ENCODE measurements at places on chromosomes 6 and 20.
A peak's percentile ranks its signal among the peaks of the same experiment; 100 is the strongest.

- DNase-seq, result no peak
Measured at GRCh38 chr20:39850246-39850645, 838.8 kb downstream of the MAFB start.

GRCh38 chr6:54173089-54173488, 61.8 kb downstream of the MLIP start:
- no peak for DNase-seq

DNA sequence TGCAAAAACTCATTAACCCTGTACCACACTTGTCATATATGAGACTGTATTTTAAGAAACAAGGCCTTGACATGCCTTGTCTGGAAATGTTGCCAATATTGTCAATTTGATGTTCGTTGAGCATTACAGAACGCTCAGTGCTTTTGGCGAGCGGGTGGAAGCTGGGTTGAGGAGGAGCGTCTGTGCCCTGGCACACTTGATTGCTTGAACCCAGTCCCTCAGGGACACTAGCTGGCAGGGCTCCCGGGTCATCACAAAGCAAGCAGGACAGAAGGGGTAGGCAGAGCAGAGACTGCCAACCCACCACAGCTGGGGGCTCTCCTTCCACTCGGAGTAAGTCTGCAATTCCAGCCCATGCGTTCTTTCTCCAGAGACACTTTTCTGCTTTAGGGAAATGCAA, 286.3 kb downstream of the KHDC1L start:
- no peak for DNase-seq

DNA sequence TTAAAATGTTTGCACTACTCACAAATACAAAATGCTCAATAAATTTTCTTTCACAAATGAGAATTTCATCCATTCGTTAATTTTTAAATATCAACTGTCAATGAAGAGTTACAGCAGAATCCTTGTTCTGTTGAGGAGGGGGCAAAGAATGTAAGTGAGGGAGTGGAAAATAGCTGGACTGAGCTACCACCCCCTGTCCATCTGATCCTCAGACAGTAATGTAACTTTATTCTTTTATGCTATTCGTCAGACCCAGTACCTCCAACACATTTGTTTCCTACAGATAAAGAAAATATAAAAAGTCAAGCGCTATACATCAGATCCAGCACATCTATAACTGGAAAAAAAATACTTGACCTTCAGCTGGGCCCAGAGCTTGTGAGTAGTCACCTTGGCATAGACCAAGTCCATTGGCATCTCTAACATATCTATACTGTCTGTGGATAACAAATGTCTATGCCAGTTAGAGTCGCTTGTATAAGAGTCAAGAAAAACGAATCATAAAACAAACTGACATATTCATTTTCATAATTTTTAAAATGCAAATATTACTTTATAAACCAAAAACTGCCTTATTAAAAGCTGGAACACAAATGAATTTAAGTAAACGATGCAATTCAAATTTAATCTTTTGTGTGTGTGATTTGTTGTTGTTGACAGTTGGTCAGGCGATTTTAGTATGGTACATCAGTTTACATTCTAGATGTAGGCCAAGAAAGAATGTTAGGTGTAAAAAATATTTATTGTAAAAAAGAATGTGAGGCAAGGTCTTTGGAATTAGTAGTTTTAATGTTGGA, 57.2 kb upstream of the HFE start:
- no peak for DNase-seq

- DNase-seq, result no peak
Measured at GRCh38 chr20:21613512-21613911, 92.0 kb upstream of the PAX1 start.

DNA sequence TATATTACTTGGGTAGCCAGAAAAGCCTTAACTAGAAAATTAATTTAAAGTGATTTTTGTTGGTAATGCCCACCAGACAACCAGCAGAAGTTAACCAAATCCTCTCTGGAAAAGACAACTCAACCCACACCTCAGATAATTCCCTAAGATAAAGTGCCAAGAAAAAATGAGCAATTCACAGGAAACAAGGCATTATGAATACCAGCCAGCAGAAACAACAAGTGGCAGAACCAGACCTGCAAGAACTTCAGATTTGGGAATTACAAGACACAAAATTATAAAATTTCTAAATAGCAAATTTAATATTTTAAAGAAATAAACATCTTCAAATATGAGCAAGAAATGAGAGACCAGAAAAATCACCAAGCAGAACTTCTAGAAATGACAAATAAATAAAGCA, 80.0 kb upstream of the MRPS10 start:
- no peak for DNase-seq

- no peak for DNase-seq
Measured at GRCh38 chr6:123604067-123604466, 32.7 kb downstream of the TRDN start.

GRCh38 chr6:25239498-25239897, 39.7 kb upstream of the CARMIL1 start:
- DNase-seq, result no peak

GRCh38 chr20:24917797-24918578, 31.1 kb upstream of the CST7 start:
- DNase-seq, result peak; percentile 12

DNA sequence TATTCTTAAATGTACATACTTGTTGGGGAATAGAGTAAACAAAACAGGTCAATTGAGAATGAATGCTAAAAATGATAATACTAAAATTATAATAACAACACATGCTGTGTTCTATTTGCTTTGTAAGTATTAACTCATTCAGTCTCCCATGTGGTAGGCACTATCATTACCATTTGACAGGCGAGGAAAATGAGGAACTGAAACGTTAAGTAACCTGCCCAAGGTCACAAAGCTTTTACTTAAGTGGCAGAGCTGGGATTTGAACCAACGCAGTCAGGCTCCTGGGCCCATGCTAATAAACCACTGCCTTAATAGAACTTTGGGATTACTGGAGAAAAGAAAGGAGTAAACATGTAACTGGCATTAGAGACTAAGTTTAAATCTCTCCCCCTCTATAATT, 3.8 kb downstream of the NSFL1C start:
- DNase-seq, result no peak

GRCh38 chr6:7267071-7267465, 45.9 kb downstream of the SSR1 start:
- no peak for DNase-seq

Measured in central memory CD4-positive, alpha-beta T cell (primary cell).